Right renal pelvis (tissue), 4 donors: ENCODE measurements at places on chromosomes 4 and X. TPM values are rescaled to one million over a fixed set of nuclear protein-coding genes. Genes with fewer than 3 reads are reported as not detected.

COX7B2 gene
- not detected for polyA plus RNA-seq

TEX13B gene
- not detected for polyA plus RNA-seq

AWAT2 gene
- polyA plus RNA-seq: not detected

EFHC2 gene
- polyA plus RNA-seq: 12.2 TPM

KIAA1210 gene
- polyA plus RNA-seq: 2.2 TPM

LAP3 gene
- polyA plus RNA-seq: 81.7 TPM

UGT2B15 gene
- 0.06 TPM for polyA plus RNA-seq

HSD17B13 gene
- 0.33 TPM for polyA plus RNA-seq

TECRL gene
- polyA plus RNA-seq: not detected

SERTM2 gene
- polyA plus RNA-seq: 0.05 TPM

ETDA gene
- polyA plus RNA-seq: not detected

P2RY8 gene
- polyA plus RNA-seq: 1.2 TPM

GUF1 gene
- 32.3 TPM for polyA plus RNA-seq

DSPP gene
- not detected for polyA plus RNA-seq

MGARP gene
- polyA plus RNA-seq: 0.42 TPM

MSANTD1 gene
- polyA plus RNA-seq: 0.61 TPM

CFI gene
- 83.2 TPM for polyA plus RNA-seq

PHKA1 gene
- polyA plus RNA-seq: 5.4 TPM

ENPEP gene
- polyA plus RNA-seq: 240 TPM

CLDN34 gene
- polyA plus RNA-seq: 0.09 TPM

PAGE5 gene
- not detected for polyA plus RNA-seq

VCX gene
- polyA plus RNA-seq: not detected

EGF gene
- polyA plus RNA-seq: 3.5 TPM

OPHN1 gene
- polyA plus RNA-seq: 13.7 TPM

CLDN22 gene
- 0.77 TPM for polyA plus RNA-seq

GUCY1B1 gene
- polyA plus RNA-seq: 79.0 TPM

PPEF2 gene
- not detected for polyA plus RNA-seq

HTN1 gene
- polyA plus RNA-seq: 0.01 TPM

UGT2A1 gene
- 0.23 TPM for polyA plus RNA-seq

GAGE12H gene
- polyA plus RNA-seq: not detected

ADAM29 gene
- not detected for polyA plus RNA-seq

CXCL8 gene
- 0.80 TPM for polyA plus RNA-seq

DCAF4L1 gene
- 0.10 TPM for polyA plus RNA-seq

RS1 gene
- polyA plus RNA-seq: 0.06 TPM

NWD2 gene
- 0.09 TPM for polyA plus RNA-seq

UGDH gene
- polyA plus RNA-seq: 104 TPM

FAM9B gene
- polyA plus RNA-seq: 0.17 TPM

CYLC1 gene
- polyA plus RNA-seq: not detected

ANKRD17 gene
- polyA plus RNA-seq: 69.8 TPM

DMRTC1 gene
- polyA plus RNA-seq: 0.56 TPM
